ENCODE measurements at places on chromosomes 2 and 18.

DNA sequence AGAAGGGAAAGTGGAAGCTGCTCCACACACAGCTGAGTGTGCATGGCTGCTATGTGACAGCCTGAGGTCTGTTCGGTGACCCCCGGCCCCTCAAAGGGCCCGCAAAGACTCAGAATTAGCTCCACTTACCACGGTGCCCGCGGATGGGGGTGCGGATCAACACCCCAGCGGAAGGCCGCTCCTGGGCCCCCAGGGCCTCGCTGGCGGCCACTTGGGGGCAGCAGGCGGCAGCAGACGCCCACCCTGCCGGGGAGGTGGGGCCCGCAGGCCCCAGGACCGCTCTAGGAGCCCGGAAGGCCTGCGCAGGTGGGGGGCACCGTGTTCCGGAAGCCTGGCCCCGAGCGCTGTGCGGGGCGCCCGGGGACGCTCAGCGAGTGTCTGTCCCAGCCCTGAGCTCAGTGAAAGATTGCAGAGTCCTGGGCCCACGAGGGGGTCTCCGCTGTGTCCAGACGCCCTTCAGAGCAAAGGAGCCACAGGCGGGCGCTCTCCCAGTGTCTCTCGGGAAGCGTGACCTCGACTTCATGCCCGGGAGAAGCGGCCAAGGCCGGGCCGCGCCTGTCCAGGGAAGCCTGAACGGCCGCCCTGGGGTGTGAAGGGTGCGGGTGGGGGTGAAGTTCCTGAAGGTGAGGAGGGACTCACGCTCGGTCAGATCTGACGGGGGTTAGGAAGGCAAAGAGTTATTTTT, 118.7 kb downstream of the VAPA start:
- DNase-seq, result no peak

- no peak for DNase-seq
These were observed 103.7 kb upstream of the ATP8B1 start for GRCh38 chr18:57906852-57907251.

GRCh38 chr2:148106331-148106730, 85.4 kb downstream of the MBD5 start:
- no peak for DNase-seq

- DNase-seq, result no peak
These were observed 105.8 kb downstream of the RIT2 start for GRCh38 chr18:43009674-43010073.

GRCh38 chr2:218290316-218291261, 1.7 kb downstream of the TMBIM1 start:
- DNase-seq, result no peak

GRCh38 chr18:58393295-58393694, 235.6 kb downstream of the ALPK2 start:
- no peak for DNase-seq

DNA sequence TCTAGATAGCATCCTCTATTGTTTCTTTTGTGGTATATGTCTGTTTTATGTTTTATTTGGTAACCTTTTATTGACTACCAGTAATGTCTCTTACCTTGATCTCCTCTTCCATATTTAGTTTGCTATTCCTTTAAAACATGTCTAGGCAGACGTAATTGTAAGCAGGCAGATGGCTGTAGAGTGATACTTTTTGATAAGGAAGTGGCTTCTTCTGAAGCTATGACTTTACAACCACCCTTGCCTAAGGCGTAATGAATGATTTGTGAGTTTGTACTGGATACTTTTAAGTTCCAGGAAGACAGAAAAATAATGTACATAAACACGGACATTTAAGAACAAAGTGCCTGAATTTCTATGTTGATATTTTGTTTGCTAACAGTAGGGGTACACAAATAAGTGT, 85.6 kb downstream of the ZNF804A start:
- DNase-seq, result no peak

DNA sequence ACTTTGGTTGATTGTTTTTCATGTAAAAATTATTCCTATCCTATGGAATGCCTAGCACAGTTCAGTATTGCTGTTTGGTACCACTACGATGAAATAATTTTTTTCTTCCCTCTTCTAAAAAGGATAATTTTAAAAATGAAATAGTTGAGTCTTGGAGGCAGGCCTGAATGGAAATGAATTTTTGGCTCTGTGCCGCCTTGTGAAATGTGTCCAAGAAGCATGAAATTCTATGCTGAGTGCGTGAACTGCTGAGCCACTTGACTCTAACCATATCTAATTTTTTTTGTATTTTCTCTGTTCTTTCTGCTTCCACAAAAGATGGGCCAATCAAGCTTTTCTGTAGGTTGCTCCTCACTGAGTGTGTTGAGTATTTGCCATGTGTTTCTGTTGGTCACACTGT, 95.0 kb downstream of the PRPF40A start:
- no peak for DNase-seq

GRCh38 chr2:107984707-107985106, 1.6 kb upstream of the SLC5A7 start:
- DNase-seq, result no peak

DNA sequence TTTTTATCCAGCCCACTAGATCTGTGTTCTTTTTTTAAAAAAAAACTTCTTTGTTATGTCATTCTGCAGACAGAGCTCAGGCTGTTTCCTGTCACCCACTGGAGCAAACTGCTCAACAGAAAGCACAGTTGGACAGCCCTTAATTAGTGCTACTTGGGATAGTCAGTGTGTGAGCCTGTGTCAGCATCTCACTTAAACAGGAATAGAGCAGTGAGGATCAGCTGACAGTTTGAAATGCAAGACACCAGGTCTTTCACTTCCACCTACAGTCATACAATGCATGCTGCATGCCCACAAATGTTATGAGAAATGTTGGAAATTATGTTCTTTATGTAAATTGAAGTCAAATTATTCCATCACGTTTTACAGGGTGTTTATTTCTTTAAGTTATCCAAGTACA, 174.9 kb downstream of the NR4A2 start:
- no peak for DNase-seq

- no peak for DNase-seq
These were observed 27.4 kb upstream of the TTC32 start for GRCh38 chr2:19929226-19929625.

- DNase-seq, result no peak
These were observed 291.5 kb downstream of the SP3 start for GRCh38 chr2:173673640-173674039.

DNA sequence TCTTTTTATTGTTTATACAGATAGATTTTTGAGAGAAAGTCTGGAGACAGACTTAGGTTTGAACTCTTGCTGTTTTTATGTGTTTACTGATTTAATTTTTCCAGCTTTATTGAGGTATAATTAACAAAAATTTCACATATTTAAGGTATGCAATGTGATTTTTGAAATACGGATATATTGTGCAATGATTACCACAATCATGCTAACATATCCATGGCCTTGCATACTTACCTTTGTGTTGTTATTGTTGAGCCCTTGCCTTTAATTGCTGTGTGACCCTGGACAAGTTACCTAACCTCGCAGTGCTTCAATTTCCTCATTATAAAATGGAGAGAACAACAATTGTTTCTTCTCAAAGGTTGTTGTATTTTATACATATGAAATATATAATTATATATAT, 13.9 kb upstream of the RBMS1 start:
- DNase-seq, result no peak

DNA sequence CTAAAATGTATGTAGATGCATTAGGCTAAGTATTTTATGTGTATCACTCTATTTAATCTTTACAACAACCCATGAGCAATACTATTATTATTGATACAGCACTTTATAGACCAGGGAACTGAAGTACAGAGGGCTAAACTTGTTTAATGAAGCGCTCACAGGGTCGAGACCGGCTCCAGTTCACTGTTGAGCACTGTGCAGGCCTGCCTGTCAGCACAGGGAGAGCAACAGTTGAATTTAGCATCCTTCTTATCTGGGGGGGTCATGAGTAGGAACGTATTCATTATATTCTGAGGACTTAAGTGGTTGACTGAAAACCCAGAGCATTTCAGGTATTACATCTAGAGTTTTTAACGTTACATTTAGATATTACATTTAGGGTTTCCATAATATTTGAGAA, 120.1 kb downstream of the PLCL1 start:
- no peak for DNase-seq

DNA sequence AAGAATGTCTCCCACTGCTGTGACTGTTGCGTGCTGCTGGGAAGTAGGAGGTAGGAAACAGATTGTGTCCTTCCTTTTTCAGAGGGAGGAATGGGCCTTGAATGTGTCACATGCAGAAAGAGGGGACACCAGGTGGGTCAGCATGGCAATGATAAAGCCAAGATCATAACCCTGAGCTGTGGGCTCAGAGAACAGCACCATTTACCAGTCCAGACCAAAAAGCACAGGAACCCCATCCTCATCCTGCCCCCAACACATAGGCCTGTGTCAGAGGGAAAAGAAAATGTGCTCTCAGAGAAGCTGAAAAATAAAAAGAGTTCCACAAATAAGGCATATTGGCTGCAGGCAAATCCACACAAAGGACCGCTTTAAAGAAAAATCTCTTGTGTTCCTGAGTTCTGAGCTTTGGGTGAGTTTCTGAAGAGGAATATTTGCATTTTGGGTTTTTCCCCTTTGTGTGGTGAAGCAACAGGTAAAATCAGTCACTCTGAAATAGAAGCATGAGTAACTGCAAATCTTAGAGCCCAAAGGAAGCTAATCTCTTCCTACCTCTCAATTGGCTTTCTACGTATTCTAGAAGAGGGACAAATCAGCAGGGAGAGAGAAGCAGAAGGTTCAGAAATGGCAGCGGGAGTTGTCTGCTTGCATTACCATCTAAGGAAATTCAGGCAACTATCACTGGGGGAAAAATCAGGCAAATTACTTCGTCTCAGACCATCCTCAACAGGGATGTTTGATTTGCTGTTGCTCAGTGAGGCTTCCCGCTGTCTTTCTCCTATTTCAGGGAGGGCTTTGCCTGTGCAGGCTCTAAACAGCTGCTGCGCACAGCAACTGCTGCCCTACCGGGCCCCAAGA, 106.8 kb downstream of the BCL11A start:
- no peak for DNase-seq

DNA sequence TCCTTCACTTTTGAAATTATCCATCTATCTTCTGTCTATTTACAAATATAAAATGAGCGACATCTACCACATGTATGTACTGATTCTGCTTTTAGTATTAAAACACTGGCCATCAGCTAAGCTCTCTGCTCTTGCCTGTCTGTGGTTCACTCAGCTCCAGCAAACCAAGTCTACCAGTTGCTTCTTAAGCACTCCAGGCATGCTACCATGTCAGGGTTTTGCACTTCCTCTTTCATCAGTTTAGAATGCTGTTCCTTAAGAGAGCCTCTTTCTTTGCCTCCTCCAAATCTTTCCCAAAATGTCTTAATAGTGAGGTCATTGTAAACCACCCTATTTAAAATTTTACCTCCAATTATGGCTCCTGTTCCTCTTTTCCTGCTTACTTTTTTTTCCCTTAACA, 59.5 kb downstream of the SCN3A start:
- DNase-seq, result no peak

- no peak for DNase-seq
These were observed 164.3 kb downstream of the ZNF521 start for GRCh38 chr18:25187521-25188192.

- DNase-seq, result no peak
These were observed 12.6 kb downstream of the ITPRID2 start for GRCh38 chr2:181904022-181904632.

DNA sequence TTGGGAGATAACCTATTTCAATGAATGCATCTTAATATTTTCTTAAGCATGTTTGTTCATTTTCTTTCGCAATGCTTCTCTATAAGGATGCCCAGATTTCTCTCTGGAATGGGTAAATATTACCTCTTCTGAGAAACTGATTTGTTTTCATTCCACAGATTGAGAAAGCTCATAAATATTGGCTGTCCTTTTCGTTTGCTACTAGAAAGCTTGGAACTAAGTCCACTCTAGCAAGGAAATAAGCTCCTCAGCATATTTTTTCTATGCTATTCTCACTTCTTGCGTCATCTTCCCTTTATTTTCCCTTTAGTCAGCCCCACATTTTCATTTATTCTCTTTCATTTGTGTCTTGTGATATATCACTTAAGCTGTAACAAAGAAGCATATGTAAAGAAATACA, 76.3 kb downstream of the ANTXR1 start:
- DNase-seq, result no peak

- DNase-seq, result no peak
These were observed 26.3 kb downstream of the MRPL33 start for GRCh38 chr2:27797841-27798240.

DNA sequence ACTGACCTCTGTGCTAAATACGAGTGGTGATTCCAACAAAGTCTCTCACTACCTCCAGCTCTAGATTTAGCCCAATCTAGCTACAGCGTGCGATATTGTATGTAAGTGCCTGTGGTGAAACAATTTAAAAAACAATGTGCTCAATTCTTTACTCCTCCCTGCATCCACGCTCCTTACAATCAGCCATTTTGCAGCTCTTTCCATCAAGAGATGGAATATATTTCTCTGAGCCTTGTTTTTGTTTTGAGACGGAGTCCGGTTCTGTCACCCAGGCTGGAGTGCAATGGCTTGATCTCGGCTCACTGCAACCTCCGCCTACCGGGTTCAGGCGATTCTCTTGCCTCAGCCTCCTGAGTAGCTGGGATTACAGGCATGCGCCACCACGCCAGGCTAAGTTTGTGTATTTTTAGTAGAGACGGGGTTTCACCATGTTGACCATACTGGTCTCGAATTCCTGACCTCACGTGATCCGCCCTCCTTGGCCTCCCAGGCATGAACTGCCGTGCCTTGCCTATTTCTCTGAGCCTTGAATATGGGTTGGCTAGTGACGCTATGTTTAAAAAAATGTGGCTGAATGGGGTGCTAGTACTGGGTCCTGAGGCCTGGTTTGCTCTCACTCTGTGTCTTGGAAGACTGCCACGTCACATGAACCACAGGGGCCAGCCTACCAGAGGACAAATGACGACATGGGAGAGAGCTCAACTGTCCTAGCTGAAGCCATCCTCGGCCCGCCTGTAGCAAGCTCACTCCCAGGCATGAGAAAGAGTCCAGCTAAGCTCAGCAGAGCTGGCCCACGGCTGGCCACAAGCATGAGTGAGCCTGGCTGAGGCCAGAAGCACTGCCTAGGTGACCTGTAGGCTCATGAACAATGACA, 14.8 kb downstream of the WDFY1 start:
- DNase-seq, result peak; percentile 84

- peak; percentile 44 for DNase-seq
These were observed 3.6 kb downstream of the ZNF516 start for GRCh38 chr18:76491473-76491775.

DNA sequence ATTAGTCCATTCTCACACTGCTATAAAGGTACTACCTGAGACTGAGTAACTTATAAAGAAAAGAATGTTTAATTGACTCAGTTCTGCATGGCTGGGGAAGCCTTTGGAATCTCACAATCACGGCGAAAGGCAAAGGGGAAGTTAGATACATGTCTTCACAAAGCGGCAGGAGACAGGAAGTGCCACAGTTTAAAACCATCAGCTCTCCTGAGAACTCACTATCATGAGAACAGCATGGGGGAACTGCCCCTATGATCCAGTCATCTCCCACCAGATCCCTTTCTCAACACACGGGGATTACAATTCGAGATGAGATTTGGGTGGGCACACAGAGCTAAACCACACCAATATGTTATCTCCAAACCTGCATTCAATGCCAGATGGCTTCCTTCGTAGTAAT, 716.1 kb downstream of the DCC start:
- DNase-seq, result no peak

- no peak for DNase-seq
These were observed 120.3 kb downstream of the BCL11A start for GRCh38 chr2:60433018-60433596.

All from anterior cingulate cortex (tissue), 58 donors.